ENCODE measurements at places on chromosomes 2 and 18. TPM values are rescaled to one million over a fixed set of nuclear protein-coding genes. Genes with fewer than 3 reads are reported as not detected.

The ZDBF2 gene
- 1.1 TPM for polyA plus RNA-seq

The RNU2-63P gene
- polyA plus RNA-seq, result not detected

The PPIL3 gene
- 17.1 TPM for polyA plus RNA-seq

The CEBPZOS gene
- polyA plus RNA-seq, result 20.4 TPM

The ZNF804A gene
- polyA plus RNA-seq, result 1.3 TPM

DNA sequence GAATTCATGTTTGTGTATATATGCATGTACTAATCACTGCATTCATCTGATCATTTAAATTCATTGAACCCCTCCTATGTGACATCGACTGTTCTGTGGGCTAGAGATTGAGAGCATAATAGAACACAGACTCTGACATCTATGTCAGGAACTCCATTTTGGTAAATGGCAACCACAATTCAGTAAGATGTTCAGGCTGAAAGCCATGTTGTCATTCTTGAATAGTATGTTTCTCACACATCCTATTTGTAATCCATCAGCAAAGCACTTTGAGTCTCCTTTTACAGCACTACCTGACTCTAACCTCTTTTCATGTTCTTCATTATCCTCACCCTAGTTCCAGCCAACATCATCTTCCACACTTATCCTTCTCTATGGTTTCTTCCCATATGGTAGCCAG lies 413.8 kb upstream of the MEX3C start:
- DNase-seq, result no peak

DNA sequence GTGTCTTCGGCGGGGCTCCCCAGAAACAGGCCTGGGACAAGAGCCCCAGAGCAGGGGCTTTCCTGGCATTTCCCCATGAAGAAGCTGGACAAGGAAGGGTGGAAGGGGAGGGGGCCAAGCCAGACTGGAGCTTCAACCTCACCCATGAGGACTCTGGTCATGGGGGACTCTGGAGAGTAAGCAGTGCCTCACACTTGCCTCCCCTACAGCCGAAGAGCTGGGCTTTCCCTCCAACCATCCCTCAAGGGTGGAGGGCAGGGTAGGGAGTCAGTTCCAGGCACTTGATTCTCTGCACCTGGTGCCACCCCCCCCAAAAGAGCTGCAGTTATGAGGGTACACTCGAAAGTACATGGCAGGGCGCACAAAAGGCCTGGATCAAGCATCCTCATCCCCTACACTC lies 246.6 kb downstream of the TFCP2L1 start:
- DNase-seq, result no peak

GRCh38 chr18:51802569-51803428 lies 537.2 kb upstream of the DCC start:
- DNase-seq, result peak; percentile 49

DNA sequence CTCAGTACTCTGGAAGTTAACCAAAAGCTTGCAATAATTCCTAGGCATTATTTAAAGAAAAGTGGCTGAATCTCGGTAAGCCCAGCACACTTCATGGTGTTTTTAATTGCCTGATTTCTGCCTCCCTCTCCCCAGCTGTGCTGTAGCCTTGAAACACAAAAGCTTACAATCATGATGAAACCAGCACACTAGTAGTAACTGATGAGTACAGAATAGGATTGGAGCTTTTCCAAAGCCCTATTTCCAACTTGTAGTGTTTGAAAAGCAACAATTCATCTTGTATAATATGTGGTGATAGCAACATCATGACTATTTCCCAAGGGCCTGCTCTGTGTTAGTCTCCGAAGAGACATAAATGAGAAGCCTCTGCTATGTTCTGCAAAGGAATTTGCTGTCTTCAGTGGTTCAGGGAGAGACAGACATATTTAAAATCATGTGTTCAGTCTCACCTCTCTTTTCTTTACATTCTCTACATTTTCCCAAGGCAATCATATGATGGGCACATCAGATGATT lies 1015.0 kb downstream of the BCL11A start:
- DNase-seq, result no peak

DNA sequence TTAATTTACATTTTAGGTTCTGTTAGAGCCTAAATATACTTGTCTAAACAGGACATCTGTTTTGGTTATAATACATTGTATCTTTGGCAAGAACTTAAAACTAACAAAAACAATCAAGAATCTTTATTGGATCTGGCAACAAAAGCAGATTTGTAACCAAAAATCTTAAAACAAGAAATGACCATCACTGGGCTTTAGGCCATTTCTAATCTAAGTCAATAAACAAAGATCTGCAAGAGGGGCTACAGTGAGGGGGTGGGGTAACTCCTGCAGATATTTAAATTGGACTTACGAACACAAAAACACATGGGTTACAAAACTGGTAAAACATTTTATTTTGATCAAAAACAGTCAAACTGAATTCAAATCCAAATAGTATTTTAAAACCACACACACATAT lies 77.3 kb downstream of the SRBD1 start:
- no peak for DNase-seq

- DNase-seq, result no peak
These were observed 151.7 kb downstream of the ARHGAP28 start for GRCh38 chr18:6881034-6881820.

GRCh38 chr2:212495046-212495445 lies 43.6 kb downstream of the ERBB4 start:
- no peak for DNase-seq

DNA sequence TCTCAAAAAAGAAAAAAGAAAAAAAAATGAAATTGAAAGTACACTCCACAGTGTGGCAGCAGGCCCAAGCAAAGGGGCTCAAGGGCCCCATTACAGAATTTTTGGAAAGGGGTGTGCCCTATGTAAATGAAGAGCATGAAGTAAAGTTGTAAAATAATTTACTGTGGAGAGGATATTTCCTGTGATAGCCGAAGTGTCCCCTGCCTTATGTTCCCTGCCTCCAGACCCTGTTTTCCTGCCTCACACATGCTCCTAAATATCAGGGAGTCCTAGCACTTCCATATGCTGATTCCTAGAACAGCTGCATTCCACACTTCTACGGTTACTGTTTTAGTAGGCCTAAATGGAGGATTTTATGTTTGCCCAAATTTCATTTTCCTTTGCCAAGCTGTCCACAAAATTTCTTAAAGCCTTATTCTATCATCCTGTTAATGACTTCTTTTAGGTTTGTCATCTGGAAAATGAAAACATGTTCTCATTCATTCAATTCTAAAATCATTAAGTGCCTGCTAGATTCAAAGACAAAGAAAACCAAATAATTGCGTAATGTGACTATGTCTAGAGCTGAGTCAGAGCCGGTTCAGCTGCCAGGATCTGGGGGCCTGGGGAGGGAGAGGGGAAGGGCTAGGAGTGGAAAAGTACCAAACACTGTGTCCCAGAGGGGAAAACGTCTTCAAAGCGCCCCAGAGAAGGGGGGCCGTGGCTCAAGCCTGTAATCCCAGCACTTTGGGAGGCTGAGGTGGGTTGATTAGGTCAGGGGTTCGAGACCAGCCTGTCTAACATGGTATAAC lies 25.9 kb upstream of the IMPA2 start:
- DNase-seq, result peak; percentile 70

DNA sequence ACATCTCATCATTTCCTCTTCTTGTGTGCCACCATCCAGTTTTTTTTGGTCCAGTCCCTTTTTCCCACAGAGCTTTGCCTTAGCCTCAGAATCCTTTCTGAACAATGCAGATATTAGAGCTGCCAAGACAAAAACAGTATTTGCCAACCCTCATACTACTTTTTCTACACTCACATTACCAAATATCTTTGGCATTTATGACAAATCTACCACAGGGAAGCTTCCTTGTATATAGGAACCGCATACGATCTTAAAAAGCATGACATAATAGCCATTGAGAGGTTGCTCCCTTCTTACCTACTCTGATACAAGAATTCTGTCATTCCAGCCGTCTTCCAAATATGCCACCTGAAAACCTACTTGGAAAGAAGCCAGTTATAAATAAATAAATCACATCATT lies 9.4 kb downstream of the ZNF24 start:
- DNase-seq, result no peak

DNA sequence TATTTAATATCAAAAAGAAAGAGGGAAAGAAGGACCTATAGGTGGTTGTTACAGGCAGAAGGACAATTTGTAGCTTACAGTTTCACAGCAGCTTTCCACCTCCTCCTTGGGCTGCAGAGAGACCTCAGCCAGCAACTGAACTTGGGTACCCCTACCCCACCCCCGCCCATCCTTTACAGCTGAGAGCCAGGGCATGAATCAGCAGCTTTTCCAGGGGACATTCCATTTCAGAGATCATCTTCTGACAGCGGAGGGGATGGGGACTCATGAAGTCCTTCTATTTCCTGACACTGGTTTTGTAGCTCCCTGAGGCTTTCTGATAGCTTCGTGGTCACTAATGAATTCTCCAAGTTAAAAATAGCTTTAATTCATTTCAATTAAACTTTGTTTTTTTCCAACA lies 96.4 kb downstream of the ITGB1BP1 start:
- DNase-seq, result no peak

DNA sequence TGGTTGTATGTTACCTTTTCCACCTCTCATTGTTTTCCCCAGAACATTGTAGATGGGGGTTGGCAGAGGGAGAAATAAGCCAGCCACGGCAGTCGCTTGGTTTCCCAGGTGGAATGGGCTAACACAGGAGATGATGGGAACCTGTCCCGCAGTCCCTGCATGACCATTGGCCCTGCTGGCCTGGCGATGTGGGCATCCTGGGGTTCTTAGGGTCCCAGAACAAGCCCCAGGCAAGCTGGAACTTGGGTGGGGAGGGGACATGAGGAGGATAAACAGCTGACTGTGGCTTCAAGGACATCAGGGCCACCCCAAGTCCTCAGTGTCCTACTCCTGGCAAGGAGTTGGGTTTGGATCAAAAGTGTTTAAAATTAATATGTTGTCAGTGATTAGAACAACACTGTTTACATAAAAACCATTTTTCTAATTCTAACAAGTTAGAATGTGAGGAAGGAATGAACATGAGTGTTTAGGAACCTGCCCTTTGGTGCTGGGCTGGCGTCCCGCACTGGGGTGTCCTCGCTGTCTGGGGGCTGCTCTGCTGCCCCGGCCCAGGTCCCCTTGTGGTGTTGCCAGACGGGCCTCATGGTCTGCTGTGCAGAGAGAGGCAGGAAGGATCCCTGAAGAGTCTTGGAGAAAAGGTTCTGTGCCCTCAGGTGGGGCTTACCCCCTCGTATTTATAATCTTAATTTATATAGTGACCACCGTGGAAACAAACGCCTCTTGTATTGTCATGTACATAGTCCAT lies 95.1 kb downstream of the USP40 start:
- no peak for DNase-seq

GRCh38 chr18:32308493-32309120 lies 118.8 kb downstream of the MEP1B start:
- DNase-seq, result no peak

DNA sequence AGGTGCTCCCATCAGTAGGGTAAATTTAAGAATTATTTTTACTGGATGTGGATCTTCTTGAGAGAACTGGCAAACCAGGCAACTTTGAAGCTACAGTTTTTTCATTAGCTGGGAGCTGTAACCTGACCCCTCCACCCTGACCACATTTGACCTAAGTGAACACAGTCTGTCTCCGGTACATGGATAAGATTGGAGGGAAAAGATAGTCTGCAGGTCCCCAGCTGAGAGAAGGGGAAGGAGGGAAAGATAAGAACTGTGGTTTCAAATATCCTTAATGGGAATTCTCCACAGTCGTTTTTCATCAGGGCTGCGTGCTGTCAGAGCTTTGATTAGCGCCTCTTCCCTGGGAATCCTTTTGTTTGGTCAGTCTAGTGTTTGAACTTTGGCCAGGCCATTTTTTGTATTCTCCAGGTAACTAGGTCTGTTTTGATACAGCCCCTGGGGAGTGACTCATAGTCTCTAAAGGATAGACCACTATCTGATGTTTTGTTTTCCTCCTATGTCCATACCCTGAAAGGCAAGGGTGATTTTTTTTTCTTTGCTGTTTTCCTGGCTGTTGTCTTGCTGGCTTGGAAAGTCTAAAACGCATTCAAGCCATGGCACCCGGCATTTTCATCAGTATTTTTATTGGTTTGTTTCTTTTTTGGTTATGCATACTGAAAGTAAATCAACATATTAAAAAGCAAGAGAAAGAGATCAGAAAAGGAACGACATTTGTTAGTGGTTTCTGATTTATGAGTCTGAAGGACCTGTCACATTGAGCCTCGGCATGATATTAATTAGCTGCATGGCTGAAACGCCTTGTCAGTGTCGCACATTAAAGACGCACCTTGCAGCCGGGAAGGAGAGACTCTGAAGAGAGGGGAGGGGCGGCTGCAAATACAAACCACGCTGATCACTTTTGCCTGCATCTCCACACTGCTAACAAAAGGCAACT lies 183.4 kb upstream of the FN1 start:
- peak; percentile 91 for DNase-seq

DNA sequence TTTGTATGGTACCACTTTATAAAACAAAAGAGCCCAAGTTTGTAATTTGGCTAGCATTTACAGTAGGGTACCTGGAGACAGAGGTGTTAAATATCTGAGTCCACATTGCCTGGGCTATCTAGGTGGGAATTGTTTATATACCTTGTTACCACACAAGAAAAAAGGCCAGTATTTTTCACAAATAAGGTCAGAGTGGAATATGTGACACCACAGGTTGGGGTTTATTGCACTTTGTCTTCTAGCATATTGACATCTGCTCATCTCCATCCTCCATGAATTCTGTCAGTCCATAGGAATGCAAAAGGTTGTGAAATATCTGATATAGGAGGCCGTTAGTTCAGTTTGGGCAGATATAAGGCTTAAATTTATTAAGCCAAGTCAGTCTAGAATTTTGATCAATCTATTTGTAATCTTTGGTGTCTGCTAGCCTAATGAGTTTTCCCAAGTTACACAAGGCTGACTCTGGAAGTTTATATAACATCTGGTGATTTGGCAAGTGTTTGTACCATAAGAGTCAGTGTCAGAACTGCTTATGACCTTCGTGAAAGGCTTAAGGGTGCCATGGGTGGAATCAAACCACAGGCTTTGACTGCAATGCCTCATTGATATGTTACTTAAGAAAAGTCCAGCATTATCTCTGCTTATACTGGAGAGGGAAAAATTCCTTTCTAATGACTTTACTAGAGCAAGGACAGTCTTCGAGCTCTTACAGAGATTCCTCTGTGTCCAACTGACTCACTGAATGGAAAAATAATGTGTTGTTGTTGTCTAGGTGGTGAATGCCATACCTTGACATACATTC lies 11.3 kb upstream of the DPP4 start:
- no peak for DNase-seq

DNA sequence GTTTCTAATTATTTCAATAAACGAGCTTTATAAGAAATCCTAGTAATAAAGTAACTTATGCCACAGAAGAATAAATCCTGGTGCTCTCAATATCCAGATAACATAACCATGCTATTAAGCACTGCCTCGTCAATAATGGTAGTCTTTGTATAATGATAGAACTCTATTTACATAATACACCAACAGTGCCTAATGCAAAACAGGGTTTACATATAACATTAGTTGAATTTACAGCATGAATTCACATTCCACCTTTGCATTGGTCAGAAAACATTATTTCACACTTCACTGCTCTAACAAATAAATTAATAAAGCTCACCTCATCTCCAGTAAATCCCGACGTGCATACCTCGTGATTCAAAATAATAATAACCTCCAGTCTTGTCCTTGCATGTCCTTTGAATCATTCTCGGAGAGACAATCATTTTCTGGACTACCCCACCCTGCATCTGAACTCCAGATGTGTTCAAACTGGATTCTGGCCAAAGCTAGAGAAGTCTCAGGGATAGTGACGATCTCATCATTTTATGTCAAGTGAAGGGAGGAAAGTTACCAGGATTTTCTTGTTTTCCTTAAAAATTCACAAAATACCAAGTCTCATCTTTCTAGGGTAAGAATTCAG lies 189.2 kb downstream of the NCKAP5 start:
- DNase-seq, result no peak

- no peak for DNase-seq
These were observed 34.9 kb downstream of the MGAT5 start for GRCh38 chr2:134288814-134289213.
